ENCODE measurements at places on chromosomes 3 and 15. TPM values are rescaled to one million over a fixed set of nuclear protein-coding genes. Genes with fewer than 3 reads are reported as not detected.
A peak's percentile ranks its signal among the peaks of the same experiment; 100 is the strongest.

- H3K4me3 ChIP-seq = no peak overlapping the region
- peaks cover 5% of the 10 kb centered on the region for H3K36me3 ChIP-seq
- DNase-seq = no peak
Observed at GRCh38 chr3:32912046-32912445, 39.4 kb upstream of the CCR4 start.

GRCh38 chr3:70856414-70857162 is 544.1 kb upstream of the MDFIC2 start:
- no peak overlapping the region for H3K27ac ChIP-seq
- no peaks in the 10 kb centered on the region for H3K36me3 ChIP-seq
- peaks cover 17% of the 10 kb centered on the region for H3K4me1 ChIP-seq

DNA sequence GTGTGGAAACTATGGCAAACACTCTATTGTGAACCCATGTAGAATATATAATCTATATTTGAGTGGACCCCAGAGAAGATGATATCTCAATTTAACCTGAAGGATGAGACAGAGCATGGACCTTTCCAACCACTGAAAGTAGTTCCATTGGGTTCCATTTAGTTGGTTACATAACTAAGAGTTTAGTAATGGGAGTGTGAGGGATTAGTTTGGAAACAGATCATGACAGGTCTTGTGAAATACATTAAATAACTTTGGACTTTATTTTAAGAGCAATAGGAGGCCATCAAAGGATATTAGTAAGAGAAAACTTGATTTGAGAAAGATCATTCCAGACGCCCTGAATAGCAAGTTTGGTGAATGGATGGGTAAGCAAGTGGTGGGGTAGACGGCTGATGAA is 487.2 kb upstream of the ROBO2 start:
- H3K27ac ChIP-seq = no peak overlapping the region
- no peaks in the 10 kb centered on the region for H3K36me3 ChIP-seq
- H3K4me3 ChIP-seq = no peak overlapping the region
- no peaks in the 10 kb centered on the region for H3K27me3 ChIP-seq
- DNase-seq = no peak

- no peak for DNase-seq
- H3K36me3 ChIP-seq = no peaks in the 10 kb centered on the region
- no peaks in the 10 kb centered on the region for H3K27me3 ChIP-seq
- H3K4me1 ChIP-seq = peaks cover 37% of the 10 kb centered on the region
- H3K27ac ChIP-seq = no peak overlapping the region
- no peak overlapping the region for H3K4me3 ChIP-seq
Observed at GRCh38 chr3:179182902-179183301, 34.7 kb downstream of the PIK3CA start.

- no peak overlapping the region for H3K4me3 ChIP-seq
- H3K36me3 ChIP-seq = no peaks in the 10 kb centered on the region
- no peak for DNase-seq
- H3K27ac ChIP-seq = no peak overlapping the region
- no peaks in the 10 kb centered on the region for H3K27me3 ChIP-seq
- H3K4me1 ChIP-seq = no peaks in the 10 kb centered on the region
Observed at GRCh38 chr3:30586096-30586805, 20.1 kb upstream of the TGFBR2 start.

DNA sequence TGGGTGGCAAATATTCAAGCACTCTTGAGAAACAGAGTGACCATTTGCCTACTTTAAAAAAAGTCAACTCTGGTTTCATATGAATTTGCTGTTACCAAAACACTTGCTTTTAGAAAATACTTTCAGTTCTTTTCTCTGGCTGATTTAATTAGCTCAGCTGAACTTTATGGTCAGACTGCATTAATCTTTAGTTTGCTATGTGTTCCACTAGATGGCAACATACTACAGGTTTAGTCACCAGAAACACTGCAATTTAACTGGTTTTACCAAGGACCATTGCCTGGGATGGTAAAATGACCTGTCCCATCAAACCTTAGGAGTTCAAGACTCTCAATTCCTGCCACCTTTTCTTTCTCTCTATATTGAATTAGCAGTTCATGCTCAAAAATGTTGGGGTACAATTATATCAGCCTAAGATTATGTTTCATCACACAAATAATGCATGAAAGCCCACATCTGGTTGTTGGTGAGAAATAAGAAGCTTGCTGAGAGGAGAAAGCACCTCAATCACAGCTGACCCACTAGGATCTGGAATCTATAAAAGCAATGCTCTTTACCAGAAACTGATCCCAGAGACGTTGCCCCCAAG is 14.2 kb downstream of the EIF4E3 start:
- no peaks in the 10 kb centered on the region for H3K27me3 ChIP-seq
- no peak overlapping the region for H3K27ac ChIP-seq
- no peak overlapping the region for H3K4me3 ChIP-seq
- H3K36me3 ChIP-seq = peaks cover 5% of the 10 kb centered on the region
- DNase-seq = no peak

GRCh38 chr3:194571491-194572142 is 61.6 kb downstream of the TMEM44 start:
- H3K27me3 ChIP-seq = peaks cover 27% of the 10 kb centered on the region
- H3K4me3 ChIP-seq = no peak overlapping the region
- no peak overlapping the region for H3K27ac ChIP-seq
- no peak for DNase-seq
- no peaks in the 10 kb centered on the region for H3K36me3 ChIP-seq
- H3K4me1 ChIP-seq = peaks cover 21% of the 10 kb centered on the region

- no peak for DNase-seq
- H3K36me3 ChIP-seq = peaks cover 26% of the 10 kb centered on the region
- H3K4me3 ChIP-seq = no peak overlapping the region
- no peaks in the 10 kb centered on the region for H3K27me3 ChIP-seq
- no peak overlapping the region for H3K27ac ChIP-seq
- H3K4me1 ChIP-seq = peaks cover 36% of the 10 kb centered on the region
Observed at GRCh38 chr15:99593070-99593469, 27.3 kb downstream of the MEF2A start.

DNA sequence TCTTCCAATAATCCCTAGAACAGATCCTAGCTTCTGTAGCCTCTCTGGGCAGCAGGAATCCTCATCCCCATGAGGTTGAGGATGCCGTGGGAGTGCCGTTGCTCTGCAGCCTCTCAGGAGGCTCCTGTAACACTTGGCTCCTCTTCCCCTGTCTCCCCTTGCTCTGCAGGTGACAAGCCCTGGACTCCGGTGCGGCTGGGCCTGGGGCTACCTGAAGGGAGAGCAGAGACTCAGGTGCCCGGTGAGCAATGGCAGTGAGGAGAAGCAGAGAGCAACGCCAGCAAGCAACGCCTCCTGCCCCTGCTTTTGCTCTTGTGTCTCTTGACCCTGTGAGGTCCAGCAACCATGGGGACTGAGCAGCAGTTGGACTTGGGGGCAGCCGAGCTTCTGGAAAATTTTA is 91.2 kb downstream of the CEMIP start:
- no peaks in the 10 kb centered on the region for H3K36me3 ChIP-seq
- no peak for DNase-seq
- no peaks in the 10 kb centered on the region for H3K27me3 ChIP-seq
- no peak overlapping the region for H3K27ac ChIP-seq
- H3K4me3 ChIP-seq = no peak overlapping the region

DNA sequence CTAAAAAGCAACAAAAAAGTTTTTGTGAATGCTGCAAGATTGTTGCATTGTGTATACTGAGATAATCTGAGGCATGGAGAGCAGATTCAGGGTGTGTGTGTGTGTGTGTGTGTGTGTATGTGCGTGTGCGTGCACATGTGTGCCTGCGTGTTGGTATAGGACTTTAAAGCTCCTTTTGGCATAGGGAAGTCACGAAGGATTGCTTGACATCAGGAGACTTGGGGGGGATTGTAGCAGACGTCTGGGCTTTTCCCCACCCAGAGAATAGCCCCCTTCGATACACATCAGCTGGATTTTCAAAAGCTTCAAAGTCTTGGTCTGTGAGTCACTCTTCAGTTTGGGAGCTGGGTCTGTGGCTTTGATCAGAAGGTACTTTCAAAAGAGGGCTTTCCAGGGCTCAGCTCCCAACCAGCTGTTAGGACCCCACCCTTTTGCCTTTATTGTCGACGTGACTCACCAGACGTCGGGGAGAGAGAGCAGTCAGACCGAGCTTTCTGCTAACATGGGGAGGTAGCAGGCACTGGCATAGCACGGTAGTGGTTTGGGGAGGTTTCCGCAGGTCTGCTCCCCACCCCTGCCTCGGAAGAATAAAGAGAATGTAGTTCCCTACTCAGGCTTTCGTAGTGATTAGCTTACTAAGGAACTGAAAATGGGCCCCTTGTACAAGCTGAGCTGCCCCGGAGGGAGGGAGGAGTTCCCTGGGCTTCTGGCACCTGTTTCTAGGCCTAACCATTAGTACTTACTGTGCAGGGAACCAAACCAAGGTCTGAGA is 4.7 kb downstream of the BHLHE40 start:
- peak overlapping the region; percentile 85 for H3K27ac ChIP-seq
- H3K4me1 ChIP-seq = peaks cover 54% of the 10 kb centered on the region
- DNase-seq = peak; percentile 89
- H3K27me3 ChIP-seq = no peaks in the 10 kb centered on the region
- peak overlapping the region; percentile 87 for H3K4me3 ChIP-seq

DNA sequence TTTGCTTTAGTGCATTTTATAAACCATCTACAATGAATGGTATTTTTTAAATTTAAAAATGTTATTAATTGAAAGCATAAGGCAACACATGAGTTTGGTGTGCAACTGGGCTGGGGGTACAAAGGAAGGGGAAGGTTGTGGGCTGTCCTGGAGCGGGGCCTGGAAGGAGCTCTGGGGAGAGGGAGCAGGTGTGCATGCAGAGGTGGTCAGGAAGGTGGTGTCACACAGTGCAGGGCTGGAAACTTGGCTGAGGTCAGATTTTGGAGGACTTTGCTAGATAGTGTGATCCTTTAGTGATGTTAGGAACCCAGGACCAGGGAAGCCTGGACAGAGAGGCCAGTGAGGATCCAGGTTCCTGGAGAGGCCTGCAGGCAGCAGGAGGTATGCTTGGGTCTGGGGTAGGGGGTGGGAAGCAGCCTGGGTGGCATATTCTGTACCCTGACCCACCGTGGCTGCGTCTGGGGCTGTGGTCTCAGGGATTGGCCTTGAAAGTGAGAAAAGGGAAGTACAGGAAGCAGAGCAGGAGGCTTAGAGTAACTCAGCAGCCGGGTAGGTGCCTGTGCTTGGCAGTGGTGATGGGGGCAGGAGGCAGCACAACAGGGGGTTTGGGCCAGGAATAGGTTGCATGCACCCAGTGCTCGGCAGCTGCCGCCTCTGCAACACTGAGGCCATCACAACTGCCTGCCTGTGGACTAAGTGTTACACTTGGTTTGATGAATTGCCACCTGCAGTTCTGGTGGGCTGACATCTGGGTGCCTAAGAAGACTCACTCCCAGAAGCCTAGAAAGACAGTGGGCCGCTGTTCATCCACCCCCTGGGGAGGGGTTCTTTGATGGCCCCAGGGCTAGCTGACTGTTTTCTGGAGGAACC is 33.0 kb downstream of the KY start:
- no peaks in the 10 kb centered on the region for H3K36me3 ChIP-seq
- no peaks in the 10 kb centered on the region for H3K27me3 ChIP-seq
- DNase-seq = no peak
- H3K4me3 ChIP-seq = no peak overlapping the region

GRCh38 chr15:41847981-41848380 is 9.3 kb downstream of the PLA2G4B start:
- no peak overlapping the region for H3K4me3 ChIP-seq
- peaks cover 10% of the 10 kb centered on the region for H3K36me3 ChIP-seq
- no peak for DNase-seq
- H3K27me3 ChIP-seq = no peaks in the 10 kb centered on the region
- H3K4me1 ChIP-seq = peaks cover 11% of the 10 kb centered on the region
- H3K27ac ChIP-seq = no peak overlapping the region

DNA sequence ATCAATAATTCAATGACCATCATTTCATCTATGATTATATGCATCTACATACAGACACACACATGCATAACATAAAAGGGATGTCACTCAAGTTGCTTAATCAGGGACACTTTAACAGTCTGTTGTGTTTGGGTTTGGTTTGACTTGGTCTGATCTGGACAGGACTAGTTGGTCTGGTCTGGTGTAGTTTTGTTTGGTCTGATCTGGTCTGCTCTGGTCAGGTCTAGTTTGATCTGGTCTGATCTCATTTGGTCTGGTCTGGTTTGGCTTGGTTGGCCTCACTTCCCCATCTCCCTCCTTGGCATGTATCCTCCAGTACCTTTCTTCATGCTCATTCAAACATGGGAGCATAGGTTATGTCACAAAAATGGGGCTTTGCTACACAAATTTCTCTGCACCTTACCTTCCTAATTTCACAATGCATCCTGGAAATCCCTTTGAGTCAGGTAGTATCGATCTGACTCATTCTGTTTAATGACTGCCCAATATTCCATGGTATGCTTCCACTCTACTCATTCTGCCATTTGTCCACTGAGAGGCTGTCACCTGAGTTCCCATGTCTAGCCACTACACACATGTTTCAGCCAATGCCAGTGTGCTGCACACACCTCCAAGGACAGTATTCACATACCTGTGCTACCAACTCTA is 73.0 kb upstream of the TPM1 start:
- H3K27ac ChIP-seq = no peak overlapping the region
- DNase-seq = no peak
- no peak overlapping the region for H3K4me3 ChIP-seq
- peaks cover 4% of the 10 kb centered on the region for H3K27me3 ChIP-seq
- H3K4me1 ChIP-seq = no peaks in the 10 kb centered on the region

DNA sequence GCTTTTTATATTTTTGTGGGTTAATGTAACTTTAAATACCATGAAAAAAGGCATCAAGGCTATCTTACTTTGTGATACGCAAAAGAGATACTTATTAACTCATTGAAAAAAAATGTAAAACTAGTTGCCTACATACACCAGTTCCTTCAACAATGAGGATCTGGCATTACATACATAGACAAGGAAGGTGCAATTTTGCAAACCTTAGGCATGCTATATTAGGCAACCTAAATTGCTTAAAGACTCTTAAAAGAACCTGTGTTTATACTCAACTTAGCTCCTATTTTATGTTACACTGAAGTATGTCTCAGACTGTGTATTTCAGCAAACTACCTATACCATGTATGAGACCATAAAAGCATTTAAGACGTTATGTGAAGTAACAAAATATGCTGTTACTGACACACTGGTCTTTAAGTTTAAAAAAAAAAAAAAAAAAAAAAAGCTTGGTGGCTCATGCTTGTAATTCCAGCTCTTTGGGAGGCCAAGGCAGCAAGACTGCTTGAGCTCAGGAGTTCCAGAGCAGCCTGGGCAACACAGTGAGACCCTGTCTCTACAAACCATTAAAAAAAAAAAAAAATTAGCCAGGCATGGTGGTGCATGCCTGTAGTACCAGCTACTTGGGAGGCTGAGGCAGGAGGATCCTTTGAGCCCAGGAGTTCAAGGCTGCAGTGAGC is 9.1 kb downstream of the TASOR start:
- DNase-seq = no peak
- peaks cover 37% of the 10 kb centered on the region for H3K4me1 ChIP-seq
- H3K36me3 ChIP-seq = peaks cover 46% of the 10 kb centered on the region

GRCh38 chr3:192684151-192684550 is 43.2 kb downstream of the FGF12 start:
- no peak overlapping the region for H3K4me3 ChIP-seq
- H3K27me3 ChIP-seq = peaks cover 3% of the 10 kb centered on the region
- no peaks in the 10 kb centered on the region for H3K4me1 ChIP-seq
- H3K27ac ChIP-seq = no peak overlapping the region
- no peak for DNase-seq

SHISA5 gene
- total RNA-seq = 88.9 TPM

AGBL1 gene
- total RNA-seq = 0.10 TPM

XIRP1 gene
- total RNA-seq = 1.6 TPM

CPLX3 gene
- not detected for total RNA-seq

DAZL gene
- total RNA-seq = not detected

SCAANT1 gene
- not detected for total RNA-seq

LRRIQ4 gene
- total RNA-seq = not detected

ITIH1 gene
- not detected for total RNA-seq

MAGEL2 gene
- total RNA-seq = not detected

POLQ gene
- total RNA-seq = 25.1 TPM

RAB11A gene
- 181 TPM for total RNA-seq

MYD88 gene
- total RNA-seq = 32.3 TPM

SLCO2A1 gene
- not detected for total RNA-seq
